ENCODE measurements at places on chromosomes 1 and 21.

GRCh38 chr1:78667939-78668338 lies 18.3 kb downstream of the IFI44 start:
- no peak for DNase-seq

DNA sequence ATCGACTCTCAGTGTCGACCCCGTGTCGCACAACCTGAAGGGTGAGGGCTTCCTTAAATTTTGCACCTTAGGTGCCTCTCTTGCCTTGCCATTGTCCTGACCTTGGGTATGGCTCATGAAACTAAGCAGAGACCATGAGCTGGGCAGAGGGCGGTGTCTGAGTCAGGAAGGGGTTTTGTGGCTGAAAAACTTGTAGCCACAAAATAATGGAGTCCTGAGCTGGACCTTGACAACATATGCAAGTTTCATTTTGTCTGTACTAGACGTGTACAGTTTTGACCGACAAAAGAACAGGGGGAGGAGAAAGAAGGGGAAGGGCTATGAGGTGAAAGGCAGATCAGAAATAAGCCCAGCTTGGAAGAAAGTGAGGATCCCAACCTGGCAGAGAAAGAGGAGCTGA lies 8.3 kb upstream of the RUNX1 start:
- no peak for DNase-seq

DNA sequence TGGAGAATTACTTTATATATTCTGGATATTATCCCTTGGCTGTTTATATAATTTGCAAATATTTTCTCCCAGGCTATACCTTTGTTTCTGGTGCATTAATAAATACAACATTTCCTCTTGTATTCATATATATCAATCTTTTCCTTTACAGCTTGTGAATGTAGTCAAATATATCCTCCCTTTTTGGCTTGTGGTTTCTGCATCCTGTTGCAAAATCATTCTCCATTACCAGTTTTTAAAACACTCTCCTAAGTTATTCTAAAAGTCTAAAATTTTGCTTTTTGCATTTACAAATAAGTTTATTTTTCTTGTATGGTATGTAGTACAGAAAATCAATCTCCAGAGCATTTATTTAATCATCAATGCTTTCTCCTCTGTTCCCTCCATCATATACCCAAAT lies 909.4 kb downstream of the ADGRL2 start:
- no peak for DNase-seq

DNA sequence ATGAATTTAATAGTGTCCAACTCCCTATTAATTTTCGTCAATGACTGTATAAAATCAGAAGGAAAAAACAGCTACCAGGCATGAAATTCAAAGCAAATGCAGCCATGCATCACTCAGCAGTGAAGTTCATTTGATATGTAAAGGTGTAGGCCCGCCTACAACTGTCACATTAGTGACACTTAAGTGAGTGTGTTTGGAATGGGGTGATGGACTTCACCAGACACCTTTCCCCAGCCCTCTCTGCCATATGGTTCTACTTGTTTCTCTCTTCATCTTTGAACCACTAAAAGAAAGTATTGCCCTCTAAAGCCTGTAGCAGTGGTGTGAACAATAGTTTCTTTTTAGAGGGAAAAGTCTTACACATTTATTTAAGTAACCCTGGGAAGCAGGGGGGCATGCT lies 124.0 kb downstream of the SIPA1L2 start:
- DNase-seq, result no peak

- no peak for DNase-seq
Observed at GRCh38 chr1:230236301-230237008, 169.4 kb downstream of the GALNT2 start.
